Astrocyte of the spinal cord (primary cell): ENCODE measurements at places on chromosomes 2 and 18.

- DNase-seq = no peak
These were observed 33.6 kb downstream of the CYP26B1 start for GRCh38 chr2:72113847-72114692.

DNA sequence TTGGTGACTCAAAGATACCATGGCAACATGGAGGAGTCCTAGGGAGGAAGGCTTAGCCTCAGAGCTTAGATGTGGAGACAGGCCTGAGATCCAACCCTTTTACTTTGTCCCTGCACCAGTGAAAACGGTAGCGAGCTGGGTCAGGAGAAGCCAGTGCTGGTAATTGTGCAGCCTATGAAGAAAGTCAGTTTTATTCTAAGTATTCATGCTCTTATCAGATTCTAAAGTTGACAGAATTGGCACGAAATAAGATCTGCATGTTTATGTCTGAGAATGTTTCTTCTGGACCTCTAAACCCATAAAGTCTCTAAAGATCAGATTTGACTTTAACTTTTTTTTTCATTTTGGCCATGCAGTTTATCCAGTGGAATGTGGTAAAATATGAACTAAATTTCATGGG is 93.8 kb downstream of the SCG2 start:
- no peak for DNase-seq

DNA sequence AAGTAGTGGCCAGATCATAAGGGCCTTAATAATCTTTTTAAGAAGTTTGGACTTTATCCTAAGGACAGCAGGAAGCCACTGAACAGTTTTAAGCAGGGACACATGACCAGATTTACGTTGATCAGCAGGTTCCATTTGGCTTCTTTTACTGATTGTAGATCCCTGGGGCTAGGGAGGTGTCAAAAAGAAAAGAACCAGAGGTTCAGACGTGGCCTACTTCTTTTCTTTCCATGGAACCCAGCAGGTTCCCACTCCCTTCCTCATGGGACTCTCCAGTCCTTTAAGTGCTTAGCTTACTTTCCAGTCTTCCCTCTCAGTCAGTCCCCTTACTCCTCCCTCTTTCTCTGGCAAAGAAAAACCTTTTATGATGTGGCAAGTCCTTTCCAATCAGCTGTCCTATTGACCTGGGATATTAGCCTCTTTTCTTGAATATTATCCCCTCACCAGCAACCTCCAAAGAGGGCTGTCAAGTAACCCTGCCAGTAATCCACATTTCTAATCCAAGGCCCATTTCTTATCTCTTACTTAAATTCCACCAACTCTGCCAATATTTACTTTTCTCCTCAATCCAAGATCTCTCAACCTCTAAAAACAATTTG is 33.5 kb downstream of the NHEJ1 start:
- no peak for DNase-seq

GRCh38 chr2:191312163-191312562 is 67.0 kb downstream of the MYO1B start:
- DNase-seq = no peak

DNA sequence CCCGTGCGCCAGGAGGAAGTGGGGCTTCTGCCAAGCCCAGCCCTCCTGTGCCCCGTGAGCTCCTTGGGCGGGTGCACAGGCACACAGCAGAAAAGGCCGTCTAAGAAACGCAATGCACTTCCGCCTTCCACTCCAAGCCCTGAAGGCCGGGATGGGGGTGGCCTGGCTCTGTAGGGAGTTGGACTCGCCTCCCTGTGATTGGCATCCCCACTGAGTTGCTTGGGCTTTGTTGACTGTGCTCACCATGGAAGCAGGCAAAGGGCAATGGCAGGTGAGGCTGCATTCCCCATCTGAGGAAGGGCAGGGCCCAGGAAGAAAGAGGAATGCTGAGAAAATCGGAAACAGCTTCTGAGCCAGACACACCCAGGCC is 66.8 kb downstream of the CRACDL start:
- DNase-seq = no peak

DNA sequence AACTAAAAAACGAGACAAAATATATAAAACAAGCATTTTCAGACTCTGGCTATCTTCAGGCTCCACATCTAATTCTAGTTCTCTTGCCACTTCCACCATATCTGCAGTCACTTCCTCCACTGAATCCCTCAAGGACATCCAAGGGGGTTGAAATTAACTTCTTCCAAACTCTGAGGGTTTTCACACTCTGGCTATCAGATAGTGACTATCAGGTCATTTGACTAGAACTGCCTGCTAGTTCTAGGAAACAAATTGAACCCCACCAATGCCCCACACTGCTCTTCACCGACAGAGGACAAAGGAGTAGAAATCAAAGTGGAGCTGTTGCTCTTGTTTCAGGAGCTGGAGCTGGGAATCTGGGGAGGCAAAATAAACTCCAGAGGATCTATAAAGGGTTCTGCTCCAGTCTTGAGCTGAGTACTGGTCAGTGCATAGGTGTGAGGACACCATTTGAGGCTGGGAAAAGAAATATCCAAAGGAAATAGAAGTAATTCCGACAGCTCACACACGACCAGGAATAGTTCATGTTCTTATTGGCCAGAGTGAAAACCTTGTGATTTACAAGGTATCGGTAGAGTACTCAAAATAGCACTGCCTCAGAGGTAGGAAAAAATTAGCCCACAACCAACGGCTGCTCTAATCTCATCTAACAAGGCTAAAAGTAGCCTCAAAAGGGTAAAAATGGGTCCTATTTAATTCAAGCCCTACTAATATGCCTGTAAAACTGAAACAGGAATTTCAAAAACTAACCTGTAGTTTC is 71.3 kb downstream of the SMC6 start:
- DNase-seq = no peak

- DNase-seq = no peak
These were observed 18.7 kb downstream of the GKN2 start for GRCh38 chr2:68934021-68934420.

DNA sequence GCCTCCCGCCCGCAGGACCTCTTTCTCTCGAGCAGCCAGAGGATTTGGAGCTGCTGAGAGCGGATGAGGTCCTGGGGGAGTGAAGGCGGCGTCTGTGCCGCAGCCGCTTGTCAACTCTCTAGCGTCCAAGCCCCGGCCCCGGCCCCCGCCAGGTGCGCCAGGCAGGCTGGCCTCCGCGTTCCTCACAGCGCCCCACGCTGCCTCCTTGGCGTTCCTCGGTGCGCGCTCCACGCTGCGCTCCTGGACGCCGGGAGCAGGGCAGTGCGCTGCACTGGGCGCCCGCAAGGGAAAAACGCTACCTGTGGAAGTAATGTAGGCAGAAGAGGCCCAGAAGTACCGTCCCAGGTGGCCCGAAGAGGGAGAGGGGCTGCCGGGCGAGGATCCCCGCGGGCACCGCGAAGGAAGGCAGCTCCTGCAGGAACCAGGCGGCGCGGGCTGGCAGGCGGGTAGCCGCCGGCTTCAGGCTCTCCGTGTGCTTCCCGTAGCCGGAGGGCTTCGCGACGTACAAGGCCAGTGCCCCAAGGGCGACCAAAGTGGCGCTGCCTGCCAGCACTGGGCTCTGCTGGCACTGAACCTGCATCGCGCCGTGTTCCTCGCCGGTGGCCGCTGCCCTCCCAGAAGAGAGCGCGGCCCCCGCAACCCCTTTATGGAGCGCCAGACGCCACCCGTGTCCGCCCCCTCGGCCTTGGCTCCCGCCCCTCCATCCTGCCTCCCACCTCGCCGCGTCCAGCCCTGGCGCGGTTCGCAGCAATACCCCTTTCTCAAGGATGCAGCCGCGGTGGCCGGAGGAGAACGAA is at the start of gene SRD5A2:
SRD5A2 (minus strand) TSS at position 618 of the 797 bp plus-strand sequence; CDS start at position 580, 38 bp downstream.
- DNase-seq = no peak

GRCh38 chr2:134594399-134594798 is 124.4 kb downstream of the TMEM163 start:
- DNase-seq = no peak
